Activated CD4-positive, alpha-beta T cell treated with anti-CD3 and anti-CD28 coated beads, Interleukin-2, Interleukin-4, amounts not matched to agents 100 ng/mL and 50 ng/mL, durations not matched to agents 16 hours and 8 hours (primary cell): ENCODE measurements at places on chromosomes 12 and 14.

DNA sequence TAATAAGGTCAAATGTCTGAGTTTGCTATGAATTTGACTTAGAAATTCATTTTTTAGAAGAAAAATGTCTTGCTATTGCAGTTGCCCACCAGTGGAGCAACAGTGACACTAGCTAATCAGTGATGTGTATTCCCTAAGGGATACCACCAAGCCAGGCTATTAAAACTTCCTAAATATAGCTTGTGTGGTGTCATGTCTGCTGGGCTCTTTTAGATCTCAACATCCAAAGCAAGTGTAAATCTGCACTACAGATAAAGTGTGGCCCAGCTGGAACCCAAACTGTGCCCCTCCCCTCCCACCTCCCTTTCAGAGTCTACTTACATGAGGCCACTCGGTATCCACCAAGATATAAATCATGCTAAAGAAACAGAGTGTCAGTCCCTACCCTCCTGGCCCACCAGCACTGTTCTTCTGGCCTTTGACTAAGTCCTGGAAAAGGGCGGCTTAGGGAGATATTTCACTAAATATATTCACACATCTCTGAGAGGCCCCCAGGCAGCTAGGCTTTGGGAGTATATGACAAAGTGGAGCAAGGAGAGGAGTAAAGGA is 53.8 kb downstream of the SLC35F4 start:
- DNase-seq = no peak

GRCh38 chr14:69268223-69268622 is 8.3 kb downstream of the GALNT16 start:
- DNase-seq = no peak

- DNase-seq = no peak
Observed at GRCh38 chr12:104056419-104056972, 6.5 kb upstream of the GLT8D2 start.

DNA sequence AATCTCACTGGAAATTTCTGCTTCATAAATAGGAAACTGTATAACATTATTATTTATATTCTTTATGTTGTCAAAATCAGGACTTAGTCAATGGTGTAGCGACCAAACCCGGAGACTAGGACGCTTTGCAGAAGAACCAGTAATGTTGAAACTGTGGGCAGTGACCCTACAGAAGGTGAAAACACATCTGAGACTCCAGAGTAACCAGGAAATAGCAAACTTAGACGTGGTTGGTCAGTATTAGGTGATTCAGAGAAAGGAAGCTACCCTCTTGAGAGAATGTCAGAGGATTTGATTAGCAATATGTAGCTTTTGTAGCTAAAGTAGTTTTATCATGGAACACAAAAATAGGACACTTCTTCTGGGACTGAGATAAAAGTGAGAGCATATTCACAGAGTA is 381.9 kb downstream of the SLC16A7 start:
- no peak for DNase-seq

DNA sequence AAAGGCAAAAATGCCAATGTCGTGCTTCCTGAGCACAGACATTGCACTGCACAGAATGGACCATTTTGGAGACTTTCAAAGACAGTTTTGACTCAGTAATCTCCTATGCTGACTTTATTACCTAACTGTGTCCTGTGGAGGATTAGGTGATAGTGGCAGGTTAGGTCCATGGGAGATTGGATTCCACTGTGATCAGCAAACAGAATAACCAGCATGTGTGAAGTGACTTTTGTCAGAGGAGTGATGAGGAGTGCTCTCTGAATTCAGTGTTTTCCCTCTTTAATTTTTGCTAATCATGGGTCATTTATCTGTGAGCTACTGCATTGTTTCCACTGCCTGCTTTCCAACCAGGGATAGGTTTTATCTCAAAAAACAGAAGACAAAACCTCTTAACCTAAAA is 662.5 kb downstream of the DIO2 start:
- DNase-seq = no peak

DNA sequence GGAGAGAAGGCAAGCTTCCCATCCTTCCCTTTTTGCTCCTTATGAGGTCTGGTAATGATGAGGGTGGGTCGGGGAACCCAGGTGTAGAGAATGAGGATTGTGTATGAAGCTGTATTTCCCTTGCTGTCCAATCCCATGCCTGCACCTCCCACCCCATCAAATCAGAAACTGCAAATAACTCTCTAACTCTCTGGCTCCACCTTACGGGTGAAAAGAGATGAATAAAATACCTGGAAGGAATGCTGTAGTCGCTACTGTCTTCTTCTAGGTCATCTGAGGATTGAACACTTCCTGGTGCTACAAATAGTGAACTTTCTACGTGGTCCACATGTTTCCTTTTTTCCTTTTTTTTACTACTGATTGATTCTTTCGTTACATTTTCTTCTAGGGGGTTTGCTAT is 38.9 kb upstream of the DICER1 start:
- DNase-seq = peak; percentile 20

DNA sequence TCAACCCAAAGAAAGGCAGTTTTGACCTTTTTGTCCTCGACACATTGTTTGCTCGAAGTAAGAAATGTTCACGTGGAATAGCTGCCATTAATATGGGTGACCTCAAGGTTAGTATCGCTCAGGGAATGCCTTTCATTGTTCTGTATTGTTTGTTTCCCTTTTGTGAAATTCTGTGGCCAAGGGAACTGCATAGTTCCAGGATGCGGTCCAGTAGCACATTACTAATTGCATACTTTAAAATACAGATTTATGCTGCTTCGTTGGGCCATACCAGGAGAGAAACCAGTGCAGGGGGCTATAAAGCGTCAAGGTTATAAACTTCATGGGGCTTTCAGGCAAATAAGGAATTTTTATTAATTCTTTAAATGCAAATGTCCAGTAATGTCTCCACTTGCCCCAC is 73.3 kb upstream of the USP44 start:
- DNase-seq = no peak

DNA sequence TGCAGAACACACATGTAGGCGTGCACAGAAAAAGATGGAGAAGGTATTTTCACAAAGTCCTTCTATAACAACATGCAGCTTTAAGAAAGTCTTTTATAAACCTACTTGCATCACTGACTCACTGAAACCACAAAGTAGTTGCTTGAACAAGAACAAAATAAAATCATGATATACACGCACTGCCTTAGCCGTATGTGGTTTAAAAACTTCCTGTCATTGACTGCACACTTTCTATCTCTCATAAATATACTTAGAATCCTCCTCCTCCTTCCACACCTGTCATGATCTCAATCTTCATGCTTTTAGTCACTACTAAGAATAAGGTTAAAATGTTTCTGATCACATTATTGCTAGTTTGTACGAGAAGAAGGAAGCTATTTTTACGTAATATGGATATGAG is 31.8 kb upstream of the RAD51AP1 start:
- peak; percentile 85 for DNase-seq

- no peak for DNase-seq
Observed at GRCh38 chr12:42582050-42582449, 7.5 kb downstream of the PRICKLE1 start.

DNA sequence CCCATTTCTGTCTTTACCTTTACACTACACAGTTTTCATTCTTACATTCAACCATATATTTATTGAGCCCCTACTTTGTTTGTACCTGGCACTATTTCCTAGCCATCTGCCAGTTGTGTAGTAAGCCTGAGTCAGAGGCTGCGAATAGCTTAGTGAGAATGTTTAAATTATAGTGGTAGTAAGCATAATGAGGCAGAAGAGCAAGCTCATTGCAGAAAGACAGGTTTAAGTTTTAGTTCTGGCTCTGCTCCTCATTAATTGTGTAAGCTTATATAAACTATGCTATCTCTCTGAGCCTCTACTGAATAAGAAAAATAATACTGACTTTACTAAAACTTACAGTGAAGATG is 123.5 kb downstream of the NAV3 start:
- no peak for DNase-seq

DNA sequence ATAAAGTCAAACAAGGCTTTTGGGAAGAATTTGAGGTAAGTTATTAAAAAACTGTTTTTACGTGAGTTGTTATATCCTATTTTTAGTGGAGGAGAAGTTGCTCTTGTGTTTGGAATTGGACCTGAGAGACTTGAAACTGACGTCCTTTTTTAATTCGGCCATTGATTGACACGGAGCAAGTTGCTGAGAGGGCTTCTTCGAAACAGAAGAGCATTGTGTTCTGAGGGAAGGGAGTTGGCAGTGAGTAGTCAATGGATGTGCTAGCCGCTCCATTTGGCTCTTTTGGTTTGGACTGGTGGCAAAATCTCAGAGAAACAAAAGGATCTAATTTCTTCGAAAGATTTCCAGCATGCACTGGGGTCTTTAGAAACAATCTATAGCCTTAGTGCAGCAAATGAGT is 37.3 kb downstream of the PTPN11 start:
- no peak for DNase-seq

DNA sequence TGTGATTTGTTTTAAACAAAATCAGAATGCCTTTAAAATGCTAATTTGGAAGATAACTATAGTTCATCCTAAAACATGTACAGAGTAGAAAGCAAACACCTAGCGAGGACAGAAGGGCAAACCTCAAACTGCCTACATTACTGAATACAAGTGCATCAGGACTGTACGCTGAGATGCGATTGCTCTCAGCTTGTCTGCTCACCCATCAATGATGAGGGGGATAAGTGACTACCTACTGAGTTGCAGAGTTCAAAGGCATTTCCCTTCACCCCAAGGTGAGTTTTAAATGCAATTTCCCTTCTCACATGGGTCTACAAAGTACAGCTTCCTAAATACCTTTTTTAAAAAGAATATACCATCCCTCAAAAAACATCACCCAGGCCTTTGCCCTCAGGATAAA is 52.9 kb downstream of the PHLDA1 start:
- peak; percentile 24 for DNase-seq

GRCh38 chr12:13250416-13250815 is 53.9 kb downstream of the EMP1 start:
- DNase-seq = no peak

DNA sequence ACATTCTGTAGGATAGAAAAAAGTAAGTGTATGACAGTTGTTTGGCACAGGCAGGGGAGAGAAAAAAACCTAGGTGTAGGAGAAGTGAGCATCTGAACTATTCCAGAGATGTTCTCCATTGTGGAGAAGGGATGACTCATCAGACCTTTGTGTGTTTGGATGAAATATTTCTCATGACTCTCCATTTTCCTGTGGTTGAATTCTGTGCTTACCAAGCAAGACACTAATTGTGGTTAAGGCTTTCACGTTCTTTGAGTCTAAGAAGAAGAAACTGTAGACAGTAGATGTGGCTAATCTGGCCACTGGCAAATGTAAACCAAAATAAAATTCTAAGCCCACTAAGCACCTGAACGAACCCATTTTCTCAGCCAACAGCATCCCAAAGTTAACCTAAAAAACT is 107.9 kb upstream of the GZMB start:
- DNase-seq = no peak

- no peak for DNase-seq
Observed at GRCh38 chr12:80838708-80839107, 99.0 kb downstream of the LIN7A start.

GRCh38 chr14:102335163-102335562 is 15.6 kb downstream of the ZNF839 start:
- no peak for DNase-seq

- no peak for DNase-seq
Observed at GRCh38 chr12:90826036-90826435, 128.9 kb downstream of the CCER1 start.

- DNase-seq = no peak
Observed at GRCh38 chr12:113269257-113269943, 48.1 kb downstream of the TPCN1 start.

GRCh38 chr14:103126873-103127304 is 3.6 kb downstream of the TNFAIP2 start:
- DNase-seq = no peak

DNA sequence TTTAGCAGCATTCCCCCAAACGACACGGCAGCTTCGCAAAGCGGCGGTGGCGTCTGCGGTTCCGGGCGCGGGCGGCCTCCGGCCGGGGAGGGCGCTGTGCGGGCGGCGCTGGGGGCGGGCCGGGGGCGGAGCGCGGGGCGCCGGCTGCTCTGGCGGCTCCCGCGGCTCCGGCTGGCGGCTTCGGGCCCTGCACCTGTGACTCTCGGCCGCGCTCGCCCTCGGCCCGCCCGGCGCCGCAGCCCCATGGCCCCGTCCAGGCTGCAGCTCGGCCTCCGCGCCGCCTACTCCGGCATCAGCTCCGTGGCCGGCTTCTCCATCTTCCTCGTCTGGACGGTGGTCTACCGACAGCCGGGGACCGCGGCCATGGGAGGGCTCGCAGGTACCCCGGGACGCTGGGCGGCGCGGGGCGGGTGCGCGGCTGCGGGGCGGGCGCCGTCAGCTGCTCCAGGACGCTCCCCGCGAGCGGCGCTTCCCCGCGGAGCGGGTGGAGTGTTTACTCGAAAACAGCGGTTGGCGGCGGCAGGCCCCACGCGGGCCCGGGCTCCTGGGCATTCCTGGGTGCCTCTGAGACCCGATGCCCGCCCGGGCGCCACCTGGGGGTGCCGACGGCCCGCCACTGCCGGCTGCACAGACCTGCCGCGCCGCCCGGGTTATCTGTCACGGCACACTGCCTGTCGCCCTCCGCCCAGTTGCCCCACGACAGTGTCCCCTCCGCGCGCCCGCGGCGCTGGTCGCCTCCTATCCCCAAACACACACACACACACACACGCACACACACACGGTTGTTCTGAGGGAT is at the start of gene SLC48A1:
SLC48A1 (plus strand) TSS at position 177 of the 796 bp plus-strand sequence; CDS start at position 244, 67 bp downstream.
- peak; percentile 73 for DNase-seq

DNA sequence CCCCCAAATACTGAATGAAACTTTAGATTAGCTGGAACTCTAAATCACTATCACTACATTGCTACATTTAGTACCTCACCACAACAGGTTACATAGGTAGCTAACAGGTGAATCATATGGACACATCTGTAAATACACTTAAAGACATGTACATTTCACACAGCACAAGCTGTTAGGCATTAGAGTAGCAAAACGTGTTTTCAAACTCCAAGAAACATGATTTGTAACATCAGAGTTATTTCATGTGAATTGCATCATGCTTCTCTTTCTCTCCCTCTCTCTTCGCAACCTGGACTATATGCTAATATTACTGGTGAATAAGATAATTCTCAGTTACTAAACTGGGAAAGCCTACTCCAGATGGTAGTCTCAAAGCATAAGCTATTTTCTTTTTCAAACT is 4.3 kb downstream of the SEL1L start:
- DNase-seq = no peak

DNA sequence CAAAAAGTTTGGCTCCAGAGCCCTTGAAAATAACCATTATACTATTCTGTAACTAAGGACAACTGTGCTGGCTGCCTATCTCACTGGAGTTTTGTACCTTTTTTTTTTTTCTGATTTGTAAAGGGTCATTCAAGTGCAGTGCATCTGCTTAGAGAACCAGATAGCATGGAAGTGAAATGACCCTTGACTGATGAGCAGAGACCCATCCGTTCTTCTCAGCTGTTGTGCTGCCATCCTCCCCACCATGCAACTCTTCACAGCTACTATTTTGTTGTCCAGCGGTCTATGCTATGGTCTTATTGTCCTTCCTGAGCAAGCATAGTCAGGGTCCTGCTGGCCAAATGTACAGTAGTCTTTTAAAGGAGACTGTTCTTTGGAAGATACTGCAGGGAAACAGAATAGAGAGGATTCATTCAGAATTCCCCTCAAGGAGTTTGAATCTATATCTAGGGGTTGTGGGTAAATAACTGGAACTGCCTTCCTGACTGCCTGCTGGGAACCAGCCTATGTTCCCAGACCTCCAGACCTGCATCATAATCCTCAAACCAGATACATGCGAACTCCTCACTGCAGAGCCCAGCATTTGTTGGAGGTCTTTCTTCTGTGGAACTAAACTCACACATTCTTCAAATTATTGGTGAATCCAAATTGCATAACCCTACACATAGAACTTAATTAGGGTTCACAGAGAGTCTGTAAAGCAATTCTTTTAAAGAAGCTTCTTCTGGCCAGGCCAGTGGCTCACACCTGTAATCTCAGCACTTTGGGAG is 41.1 kb downstream of the GPR19 start:
- no peak for DNase-seq
